ENCODE measurements at places on chromosomes 6 and 20. TPM values are rescaled to one million over a fixed set of nuclear protein-coding genes. Genes with fewer than 3 reads are reported as not detected.

DNA sequence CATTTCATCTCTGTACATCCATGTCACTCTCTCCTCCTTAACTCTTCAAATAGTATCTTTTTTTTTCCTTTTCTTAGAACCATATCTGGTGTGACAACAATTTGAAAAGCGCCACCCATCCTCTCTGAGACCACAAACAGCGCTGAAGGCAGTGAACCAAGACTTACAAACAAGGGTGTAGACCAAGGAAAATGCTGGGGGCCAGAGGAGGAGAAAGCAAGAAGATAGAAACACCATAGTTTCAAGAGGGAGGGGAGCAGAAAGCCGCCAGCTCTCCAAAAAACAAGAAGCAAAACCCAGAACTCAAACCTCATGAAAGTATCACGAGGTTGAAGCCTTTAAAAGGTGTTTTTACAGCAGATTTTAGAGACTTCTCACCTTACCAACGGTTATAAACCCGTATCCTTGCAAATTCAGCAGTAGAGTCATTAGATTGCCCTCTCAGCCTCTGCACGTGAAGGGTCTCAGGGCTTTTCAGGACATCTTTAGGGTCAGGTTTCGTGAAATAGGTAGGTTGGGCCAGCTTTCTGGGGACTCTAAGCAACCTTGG is 13.3 kb upstream of the RIPOR2 start:
- no peak for DNase-seq

DNA sequence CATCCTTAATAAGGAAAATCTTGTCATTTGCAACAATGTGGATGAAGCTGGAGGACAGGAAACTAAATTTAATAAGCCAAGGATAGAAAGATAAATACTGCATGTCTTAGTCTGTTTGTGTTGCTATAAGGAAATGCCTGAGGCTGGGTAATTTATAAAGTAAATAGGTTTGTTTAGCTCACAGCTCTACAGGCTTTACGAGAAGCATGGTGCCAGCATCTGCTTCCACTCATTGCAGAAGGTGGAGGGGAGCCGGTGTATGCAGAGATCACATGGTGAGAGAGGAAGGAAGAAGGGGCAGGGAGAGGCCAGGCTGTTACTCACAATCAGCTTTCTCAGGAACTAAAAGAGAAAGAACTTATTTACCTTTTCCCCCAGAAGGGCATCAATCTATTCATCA is 118.9 kb upstream of the SMLR1 start:
- DNase-seq: no peak

UBE2C gene
- polyA plus RNA-seq: 2.6 TPM

GRCh38 chr6:101663100-101663499 is 269.6 kb downstream of the GRIK2 start:
- no peak for DNase-seq

DNA sequence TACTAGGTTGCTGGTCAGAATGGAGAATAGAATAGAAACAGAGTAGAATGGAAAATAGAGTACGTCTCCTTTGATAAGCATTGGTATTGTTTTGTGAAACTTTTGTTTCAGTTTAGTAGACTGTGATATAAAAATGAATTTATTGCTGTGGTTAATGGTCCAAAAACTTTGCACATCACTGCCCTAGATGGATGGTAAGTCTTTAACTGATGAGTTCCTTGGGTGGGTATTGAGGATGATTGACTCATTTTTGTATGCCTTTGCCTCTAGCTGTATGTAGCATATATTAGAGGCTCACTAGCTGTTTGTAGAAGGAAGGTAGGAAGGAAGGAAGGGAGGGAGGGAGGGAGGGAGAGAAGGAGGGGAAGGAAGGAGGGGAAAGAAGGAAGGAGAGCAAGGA is 48.3 kb downstream of the ZDHHC14 start:
- no peak for DNase-seq

KIF25 gene
- polyA plus RNA-seq: 0.96 TPM

EPHA7 gene
- polyA plus RNA-seq: 0.64 TPM

DNA sequence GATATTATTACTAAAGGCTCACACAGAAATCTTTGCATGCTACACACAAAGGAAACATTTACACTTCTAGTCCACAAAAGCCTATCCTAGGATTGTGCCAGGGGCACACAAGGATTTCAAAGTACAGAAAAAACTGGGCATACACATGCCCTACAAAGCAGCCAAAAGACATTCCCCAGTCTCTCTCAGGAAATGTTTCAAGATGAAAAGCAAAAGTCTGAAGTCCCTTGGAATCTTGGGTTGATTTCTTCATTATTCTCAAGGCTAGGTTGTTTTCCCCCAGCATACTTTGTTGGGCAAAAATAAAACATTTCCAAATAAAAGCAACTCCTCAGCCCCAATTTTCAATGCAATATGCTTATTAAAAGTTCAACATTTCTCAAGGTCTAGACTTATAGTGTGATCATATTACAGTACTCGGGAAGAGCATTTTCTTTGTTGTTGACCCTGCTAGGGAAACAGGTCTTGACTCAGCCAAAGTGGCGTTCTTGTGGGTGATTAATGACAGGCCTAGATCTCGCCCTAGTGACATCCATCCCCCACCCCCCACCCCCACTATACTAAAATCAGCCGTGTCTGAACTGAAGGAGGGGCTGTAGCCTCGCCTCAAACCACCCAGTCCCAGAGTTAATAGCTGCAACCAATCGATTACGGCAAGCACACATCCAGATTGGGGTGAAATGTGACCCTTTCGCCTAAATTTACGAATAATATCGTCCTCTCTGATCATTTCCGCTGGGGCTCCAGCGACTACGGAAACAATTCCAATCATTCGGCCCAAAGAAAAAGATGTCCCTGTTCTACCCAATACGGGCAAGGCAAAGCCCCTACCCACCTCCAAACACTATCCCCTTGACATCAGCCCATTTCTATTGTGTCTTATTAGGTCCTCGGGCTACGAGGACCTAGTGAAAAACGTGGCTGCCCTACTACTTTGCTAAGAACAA is 1.4 kb downstream of the AKIRIN2 start:
- peak; percentile 36 for DNase-seq

DNA sequence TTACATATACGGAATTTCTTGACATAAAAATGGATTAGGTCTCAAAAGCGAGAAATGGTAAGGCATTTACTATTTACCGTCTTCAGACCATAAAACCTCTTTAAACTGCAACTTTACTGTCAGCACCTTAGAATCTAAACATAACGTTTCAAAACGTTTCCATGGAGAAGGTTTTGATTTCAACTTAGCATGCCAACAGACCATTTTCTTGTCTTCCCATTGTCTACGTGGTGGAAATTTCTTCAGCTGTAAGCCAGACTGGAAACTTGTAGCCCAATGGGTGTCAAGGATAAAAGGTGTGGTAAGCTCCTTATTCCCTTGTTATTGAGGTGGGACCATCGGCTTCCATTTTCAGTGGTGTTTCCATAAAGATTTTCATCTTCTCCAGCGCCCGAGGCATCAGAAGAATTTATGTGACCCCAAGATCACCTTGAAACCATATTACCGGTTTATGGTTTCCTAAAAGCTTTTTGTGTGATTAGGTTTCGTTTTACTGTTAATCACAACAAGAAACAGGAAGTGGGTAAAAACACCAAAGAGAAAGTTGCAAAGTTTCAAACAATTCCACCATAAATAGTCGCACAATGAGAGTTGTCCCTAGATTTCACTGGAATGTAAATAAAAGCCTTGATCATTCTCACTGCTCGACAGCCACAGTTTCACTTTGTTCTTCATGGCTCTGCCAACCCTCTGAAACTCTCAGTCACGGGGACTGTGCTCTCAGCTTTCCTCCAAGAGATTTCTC is 63.0 kb upstream of the CD2AP start:
- DNase-seq: no peak

SYCP2L gene
- polyA plus RNA-seq: 0.41 TPM

IRF4 gene
- 1.5 TPM for polyA plus RNA-seq

DNA sequence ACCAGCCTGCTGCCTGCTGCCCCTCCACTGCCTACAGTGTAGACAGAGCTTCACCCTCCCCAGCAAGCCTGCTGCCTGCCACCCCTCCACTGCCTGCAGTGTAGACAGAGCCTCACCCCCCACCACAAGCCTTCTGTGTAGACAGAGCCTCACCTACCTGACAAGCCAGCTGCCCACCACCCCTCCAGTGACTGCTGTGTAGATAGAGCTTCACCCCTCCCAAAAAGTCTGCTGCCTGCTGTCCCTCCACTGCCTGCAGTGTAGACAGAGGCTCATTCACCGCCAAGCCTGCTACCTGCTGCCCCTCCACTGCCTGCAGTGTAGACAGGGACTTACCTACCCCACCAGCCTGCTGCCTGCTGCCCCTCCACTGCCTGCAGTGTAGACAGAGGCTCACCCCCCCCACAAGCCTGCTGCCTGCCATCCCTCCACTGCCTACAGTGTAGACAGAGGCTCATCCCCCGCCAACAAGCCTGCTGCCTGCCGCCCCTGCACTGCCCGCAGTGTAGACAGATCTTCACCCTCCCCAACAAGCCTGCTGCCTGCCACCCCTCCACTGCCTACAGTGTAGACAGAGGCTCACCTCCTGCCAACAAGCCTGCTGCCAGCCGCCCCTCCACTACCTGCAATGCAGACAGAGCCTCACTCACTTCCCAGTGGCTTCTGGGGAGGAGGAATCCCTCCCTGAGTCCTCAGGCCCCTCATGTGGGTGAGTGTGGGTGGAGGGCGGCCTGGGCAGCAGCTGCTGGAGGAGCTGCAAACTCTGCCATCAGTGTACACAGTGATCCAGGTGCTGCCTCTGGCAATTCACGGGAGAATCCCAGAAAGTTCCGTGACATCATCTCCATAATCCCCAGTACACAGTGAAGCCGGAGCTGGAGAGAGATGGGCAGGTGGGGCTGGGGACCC is 140.9 kb downstream of the DLL1 start:
- DNase-seq: no peak

GRCh38 chr20:63062188-63063140 is 55.7 kb upstream of the BHLHE23 start:
- DNase-seq: no peak

DNA sequence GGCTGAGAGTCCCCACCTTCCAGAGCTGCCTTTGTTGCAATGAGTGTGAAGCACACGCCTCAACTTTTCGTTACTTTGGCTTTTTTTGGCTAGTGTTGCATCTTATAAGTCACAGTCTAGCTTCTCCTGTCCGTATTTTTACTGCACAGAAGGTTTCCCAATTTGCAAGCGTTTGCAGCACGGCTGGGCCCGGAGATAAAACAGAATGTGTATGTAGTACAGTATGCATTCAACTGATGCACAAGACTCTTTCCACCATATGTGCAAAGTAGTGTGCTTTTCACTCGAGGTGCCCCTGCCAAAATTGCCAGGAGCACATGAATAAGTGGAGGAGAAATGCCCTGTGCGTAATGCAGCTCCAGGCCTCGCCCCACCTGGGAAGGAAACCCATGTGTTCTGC is 79.6 kb downstream of the SOBP start:
- no peak for DNase-seq

GRCh38 chr6:118334634-118335033 is 213.5 kb upstream of the PLN start:
- no peak for DNase-seq

DNA sequence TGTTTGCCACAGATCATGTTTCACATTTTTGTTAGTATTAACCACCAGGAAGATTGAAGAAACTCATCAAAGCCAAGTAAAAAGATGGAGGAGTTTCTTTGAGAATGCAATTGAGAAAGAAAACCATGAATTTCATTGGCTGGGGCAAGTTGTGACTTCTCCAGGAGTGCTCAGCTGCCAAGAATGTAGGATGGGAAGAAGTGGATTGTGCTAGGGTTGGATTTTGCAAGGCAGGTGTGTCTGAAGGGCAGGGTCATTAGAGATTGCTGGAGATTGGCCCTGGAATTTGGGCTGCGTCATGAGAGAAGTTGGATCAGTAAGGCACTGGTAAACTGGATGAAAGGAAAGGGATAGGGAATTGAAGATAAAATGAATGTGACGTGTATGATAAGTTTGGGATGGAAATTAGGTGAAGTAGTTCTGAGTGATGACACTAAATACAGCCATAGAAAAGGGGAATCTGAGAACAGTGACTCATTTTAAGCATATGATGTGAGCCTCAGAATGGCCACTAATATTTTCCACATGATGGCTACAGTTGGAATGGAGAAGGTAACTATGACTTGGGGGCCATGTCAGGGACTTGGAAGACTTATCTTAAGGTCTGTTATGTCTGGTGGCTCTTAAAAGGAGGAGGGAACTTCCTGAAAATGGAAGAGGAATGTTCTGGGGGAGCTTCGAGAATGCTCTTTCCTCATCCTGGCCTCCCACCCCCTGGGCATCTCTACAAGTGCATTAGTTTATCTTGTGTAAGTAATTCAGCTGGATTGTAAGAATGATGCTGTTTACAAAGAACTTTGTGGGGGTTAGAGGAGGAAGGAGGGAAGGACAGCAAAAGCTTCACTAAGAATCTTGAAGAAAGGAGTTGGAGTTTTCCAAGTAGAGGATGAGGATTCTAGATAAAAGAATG is 27.8 kb upstream of the ERVFRD-1 start:
- DNase-seq: no peak

- no peak for DNase-seq
These were observed 1167.7 kb upstream of the ADGRB3 start for GRCh38 chr6:67467341-67467740.

- DNase-seq: no peak
These were observed 14.9 kb upstream of the CST7 start for GRCh38 chr20:24934101-24934661.

GABRR1 gene
- polyA plus RNA-seq: 0.07 TPM

METTL24 gene
- polyA plus RNA-seq: 5.6 TPM

DNA sequence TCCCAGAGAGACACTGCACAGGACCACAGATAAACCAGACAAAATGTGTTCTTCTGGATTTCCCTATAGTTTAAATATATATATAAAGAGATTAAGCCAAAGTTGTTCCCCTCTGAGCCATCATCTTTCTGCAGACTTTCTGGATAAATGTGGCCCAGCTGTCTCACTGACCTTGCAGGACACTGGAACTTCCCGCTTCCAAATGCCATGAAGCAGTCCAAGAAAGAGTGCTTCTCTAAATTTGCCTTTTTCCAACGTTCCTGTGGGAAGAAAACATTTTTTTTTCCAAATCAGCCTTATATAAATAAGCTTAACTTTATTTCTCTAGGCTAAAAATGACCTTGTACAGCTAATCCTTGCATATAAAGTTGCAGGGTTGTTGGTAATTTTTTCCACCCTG is 65.7 kb downstream of the CYP39A1 start:
- no peak for DNase-seq

- no peak for DNase-seq
These were observed at the start of gene APCDD1L for GRCh38 chr20:58515233-58516212. Gene APCDD1L (minus strand): TSS chr20:58515399. CDS start chr20:58514707, 692 bp downstream.

- DNase-seq: no peak
These were observed 106.6 kb upstream of the BTN3A2 start for GRCh38 chr6:26258212-26258977.

SYNDIG1 gene
- 0.91 TPM for polyA plus RNA-seq

- DNase-seq: no peak
These were observed 153.2 kb downstream of the AIG1 start for GRCh38 chr6:143213859-143214376.

KIAA0408 gene
- 7.4 TPM for polyA plus RNA-seq

CLIC5 gene
- 42.3 TPM for polyA plus RNA-seq

GRCh38 chr20:13325033-13325432 is 104.0 kb downstream of the ISM1 start:
- DNase-seq: no peak

DNA sequence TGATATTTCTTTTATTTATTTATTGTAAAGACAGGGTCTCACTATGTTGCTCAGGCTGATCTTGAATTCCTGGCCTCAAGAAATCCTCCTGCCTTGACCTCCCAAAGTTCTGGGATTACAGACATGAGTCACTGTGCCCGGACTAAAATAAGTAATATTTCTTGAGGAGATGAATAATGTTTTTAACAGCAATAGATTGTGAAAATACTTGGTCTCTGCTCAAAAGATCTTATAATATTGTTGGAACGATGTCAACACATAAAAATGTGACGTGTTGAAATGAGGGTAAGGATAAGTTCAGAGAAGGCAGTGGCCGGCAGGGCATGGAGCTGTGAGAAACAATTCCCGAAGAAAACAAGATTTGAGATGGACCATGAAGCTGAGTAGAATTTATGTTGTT is 178.7 kb downstream of the GJA1 start:
- no peak for DNase-seq

Measured in ovary (tissue), 10 donors.